Daoy (cell line): ENCODE measurements at places on chromosomes 6 and 20.
A peak's percentile ranks its signal among the peaks of the same experiment; 100 is the strongest.

GRCh38 chr20:48329676-48330664, 497.8 kb downstream of the PREX1 start:
- peak; percentile 44 for DNase-seq

- no peak for DNase-seq
These were observed 114.1 kb downstream of the SCAF8 start for GRCh38 chr6:154847318-154847717.

- no peak for DNase-seq
These were observed 555.3 kb upstream of the CHD6 start for GRCh38 chr20:42173440-42173839.

DNA sequence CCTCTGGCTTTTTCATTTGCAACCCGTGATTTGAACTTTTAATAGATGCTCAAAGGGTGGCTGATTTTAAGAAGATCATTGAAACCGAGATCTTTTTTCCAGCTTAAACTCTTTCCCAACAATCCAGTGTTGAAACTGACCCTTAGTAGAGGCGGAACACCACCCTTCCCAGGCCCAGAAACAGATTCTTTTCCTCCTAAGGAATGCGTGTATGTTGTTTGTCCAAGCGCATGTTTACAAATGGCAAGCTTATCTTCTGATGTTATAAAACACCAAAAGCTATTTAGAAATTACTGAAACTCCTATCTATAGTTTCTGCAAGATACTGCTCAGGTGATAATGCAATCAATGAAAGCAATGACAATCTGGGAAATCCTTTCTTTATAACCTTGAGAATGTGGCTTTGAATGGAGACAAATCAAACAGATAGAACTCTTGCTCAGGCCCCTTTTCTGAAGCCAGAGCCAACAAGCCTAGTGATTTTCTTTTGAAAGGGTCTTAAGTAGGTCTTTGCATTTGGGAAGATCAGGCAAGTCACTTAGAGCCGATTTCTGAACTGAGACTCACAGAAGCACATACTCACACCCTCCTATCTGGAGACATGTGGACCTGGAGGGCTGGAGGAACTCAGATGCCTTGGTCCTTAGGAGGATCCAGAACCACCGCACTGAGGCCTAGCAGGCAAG, 9.1 kb downstream of the BANF2 start:
- DNase-seq: no peak

- DNase-seq: peak; percentile 24
These were observed 96.2 kb downstream of the TCP11 start for GRCh38 chr6:35044761-35045421.

DNA sequence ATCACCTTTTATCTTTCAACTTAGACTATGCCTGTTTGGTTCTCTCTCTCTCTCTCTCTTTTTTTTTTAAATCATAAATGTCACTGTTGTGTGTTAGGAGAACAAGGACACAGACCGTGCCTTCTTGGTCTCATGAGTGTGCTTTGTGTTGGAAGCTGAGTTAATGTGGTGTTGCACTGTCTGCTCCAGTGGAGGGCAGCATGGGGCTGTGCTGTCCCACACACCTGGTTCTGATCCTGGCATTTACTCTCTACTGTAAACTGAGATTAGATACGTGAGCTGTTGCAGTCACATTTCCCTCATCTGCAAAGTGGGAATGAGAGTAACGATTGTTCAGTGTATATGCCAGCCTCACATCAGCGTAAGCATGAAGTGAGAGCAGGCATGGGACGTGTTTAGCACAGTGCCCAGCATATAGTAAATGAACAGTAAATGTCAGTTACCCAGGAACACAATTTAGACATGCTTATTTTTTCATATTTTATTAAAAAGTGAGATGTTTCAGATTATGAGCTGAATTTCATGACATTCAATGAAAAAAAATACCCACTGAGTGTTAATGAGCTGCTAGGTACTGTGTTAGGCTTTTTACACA, 161.1 kb downstream of the FARS2 start:
- DNase-seq: peak; percentile 56

DNA sequence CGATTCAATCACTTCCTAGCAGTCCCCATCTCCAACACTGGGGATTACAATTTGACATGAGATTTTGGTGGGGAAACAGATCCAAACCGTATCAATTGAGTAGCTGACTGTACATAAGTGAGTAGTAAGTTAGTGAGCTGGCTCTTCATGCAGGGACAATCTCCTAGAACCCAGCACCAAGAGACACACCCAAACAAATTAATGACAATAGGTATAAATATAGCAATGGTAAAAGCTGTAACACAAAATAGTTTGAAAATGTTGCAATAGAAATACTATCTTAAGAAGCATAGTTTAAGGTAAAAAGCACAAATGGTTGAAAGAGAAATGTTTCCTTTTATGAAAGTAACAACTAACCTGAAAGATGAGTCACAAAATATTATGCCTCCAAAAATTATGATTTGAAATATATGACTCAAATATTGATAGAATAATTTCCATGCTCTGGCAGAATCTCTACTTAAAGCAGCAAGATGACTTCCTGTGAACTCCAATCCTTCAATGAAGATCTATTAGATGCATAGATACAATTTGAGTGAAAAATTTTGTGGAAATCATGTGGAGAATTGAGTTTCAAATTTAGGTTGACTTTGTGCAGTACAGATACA, 5.4 kb upstream of the SIRPB1 start:
- DNase-seq: no peak

DNA sequence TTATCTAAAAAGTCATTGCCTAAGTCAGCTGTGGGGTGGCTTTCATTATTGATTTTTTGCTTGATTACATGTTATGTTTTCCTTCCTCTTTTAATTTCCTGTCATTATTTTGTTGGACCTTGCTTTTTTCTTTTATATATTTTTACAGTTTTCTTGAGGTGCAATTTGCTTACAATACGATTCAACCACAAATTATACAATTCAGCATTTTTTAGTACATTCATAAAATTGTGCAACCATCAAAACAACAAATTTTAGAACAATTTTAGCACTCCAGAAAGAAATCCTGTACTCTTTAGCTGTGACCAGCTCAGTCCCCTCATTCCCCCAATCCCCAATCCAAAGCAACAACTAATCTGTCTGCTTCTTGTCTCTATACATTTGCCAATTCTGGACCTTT, 608.9 kb downstream of the C6orf118 start:
- no peak for DNase-seq

GRCh38 chr6:106732376-106732940, 103.1 kb downstream of the QRSL1 start:
- DNase-seq: no peak

- DNase-seq: no peak
These were observed 42.4 kb downstream of the CNBD2 start for GRCh38 chr20:36010825-36011224.
